ENCODE measurements at places on chromosomes 7 and 10.

DNA sequence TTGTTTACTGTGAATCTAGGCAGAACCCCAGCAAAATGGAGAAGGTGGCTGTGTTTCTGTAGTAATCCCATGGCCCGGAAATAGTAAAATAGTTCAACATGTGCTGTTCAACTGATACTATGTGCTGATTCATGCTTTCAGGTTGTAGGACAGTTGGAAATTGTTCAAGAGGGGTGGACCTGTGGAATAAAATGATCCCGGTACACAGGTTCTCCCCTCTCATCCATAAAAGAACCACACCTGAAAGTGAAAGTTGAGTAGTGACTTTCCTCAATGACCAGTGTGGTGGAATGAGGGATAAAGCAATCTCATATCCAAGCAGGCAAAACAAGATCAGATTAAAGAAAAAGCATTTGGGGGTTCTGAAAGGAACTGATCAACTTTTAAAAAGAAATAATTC lies 177.1 kb downstream of the POU6F2 start:
- no peak for DNase-seq

- no peak for DNase-seq
These were observed 99.1 kb downstream of the PLCE1 start for GRCh38 chr10:94092848-94093247.

DNA sequence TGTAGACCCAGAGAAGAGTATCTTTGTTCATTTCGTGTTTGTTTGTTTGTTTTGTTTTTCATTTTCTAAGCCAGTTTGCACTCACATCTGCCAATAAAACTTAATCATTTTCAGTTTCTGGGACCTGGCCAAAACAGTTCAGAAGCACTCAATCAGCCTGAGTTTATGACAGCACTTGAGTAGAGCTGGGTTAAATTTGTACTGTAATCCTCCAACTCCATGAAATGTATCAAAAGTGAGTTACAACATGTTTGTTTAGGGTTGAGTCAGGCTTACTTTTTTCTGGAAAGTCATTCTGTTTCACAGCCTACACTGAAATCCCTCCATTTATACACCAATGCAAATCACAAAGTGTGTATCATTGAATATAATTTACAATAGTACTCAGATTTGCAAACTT lies 91.9 kb downstream of the ZWINT start:
- no peak for DNase-seq

DNA sequence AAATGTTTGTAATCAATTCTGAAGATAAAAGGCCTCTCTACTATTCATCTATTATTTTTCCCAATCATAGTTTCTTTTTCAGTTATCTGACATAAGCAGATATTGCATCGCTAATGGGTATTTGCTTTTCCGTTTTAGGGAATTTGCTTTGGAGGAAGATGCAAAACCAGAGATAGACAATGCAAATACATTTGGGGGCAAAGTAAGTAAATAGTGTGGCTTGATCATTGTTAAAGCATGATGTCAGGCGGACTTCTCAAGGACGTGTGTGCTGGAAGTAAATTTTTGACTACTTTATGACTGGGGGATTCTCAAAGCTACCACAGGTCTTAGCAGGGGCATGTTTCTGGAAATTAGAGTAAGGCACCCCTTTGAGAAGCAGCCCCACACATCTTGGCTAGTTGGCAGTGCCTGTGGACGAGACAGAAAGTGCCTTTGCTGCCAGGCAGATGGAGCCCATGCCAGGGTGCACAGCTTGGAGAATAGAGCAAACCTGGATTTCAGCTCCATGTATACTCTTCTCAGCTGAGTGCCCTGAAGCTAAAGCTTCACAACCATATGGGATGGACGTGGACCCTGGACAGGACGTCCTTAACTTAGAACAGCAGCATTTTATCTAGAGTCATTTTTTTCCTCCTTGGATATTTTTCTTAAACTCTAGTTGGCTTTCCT lies 68.6 kb downstream of the SRI start:
- DNase-seq: no peak

- DNase-seq: no peak
These were observed 1.7 kb upstream of the CYP2E1 start for GRCh38 chr10:133525444-133525843.

- DNase-seq: no peak
These were observed 6.3 kb upstream of the LIPF start for GRCh38 chr10:88657901-88658300.

- DNase-seq: no peak
These were observed 37.8 kb downstream of the PFKP start for GRCh38 chr10:3105166-3105565.

DNA sequence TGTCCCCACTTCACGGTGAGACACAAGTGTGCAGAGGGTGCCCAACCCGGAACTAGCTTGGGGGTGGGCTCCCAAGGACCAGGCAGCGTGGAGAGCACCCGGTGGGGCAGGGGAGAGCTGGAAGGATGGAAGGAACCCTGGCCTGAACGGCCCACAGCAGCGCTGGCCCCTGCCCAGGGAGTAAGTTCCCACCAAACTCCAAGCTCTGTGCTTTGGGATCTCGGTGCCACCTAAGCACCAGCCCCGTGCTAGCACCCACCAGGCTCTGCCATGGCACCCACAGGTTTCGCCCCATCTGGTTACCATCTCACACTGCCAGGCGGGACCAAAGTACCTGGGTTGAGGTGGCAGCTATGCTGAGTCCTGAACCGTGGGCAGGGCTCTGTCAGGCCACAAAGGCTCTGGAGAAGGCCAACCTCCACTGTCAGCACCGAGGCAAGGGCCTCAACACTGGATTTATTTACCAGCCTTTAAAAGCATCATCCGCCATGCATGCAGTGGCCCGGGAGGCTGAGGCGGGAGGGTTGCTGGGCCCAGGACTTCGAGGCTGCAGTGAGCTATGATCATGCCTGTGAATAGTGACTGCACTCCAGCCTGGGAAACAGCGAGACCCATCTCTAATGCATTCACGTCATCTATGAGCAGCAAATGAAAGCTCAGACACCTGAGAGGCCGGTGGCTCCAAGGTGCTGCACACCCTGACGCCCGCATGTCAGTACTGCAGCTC lies 16.0 kb downstream of the GPER1 start:
- DNase-seq: no peak

GRCh38 chr7:129740574-129741410 lies 129.3 kb downstream of the NRF1 start:
- no peak for DNase-seq

DNA sequence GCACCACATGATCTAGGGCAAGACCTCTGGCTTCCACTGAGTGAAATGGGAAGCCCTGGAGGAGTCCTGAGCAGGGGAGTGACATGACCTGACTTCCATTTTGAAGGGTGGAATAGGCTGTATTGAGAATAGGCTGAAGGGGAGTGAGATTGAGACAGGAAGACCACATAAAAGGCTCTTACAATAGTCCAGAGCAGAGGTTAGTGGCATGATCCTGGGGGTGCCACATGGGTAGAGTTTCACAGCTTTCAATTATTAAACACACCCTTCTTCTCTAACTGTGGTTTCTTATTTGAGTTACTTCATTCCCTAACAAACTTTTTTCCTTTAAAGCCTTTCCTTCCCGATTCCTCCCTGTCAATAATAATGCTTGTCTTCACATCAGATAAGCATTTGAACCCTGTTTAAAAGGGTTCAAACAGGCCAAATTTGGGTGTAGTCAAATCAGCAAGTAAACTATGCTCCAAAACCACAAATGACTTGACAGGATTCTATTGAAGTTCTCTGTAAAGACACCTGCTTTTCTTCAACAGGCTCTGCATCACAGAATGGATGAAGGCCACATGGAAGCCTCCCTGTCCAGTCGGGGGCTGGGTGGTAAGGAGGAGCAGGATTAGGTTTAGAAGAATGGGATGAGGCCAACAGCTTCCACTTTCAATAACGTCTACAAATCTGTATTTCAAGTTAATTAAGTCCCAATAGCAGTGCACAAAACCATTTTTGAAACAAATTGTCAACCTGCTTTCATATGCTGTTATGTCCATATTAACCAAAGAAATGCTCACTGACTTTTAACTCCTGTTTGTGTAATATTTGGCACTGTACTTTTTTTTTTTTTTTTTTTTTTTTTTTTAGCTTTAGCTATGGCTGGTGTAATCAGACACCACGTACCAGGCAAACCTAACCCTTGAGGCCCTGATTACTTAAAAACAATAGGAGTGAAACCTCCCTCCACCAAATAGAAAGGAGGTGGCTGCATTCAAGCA lies 131.9 kb downstream of the NRCAM start:
- no peak for DNase-seq

DNA sequence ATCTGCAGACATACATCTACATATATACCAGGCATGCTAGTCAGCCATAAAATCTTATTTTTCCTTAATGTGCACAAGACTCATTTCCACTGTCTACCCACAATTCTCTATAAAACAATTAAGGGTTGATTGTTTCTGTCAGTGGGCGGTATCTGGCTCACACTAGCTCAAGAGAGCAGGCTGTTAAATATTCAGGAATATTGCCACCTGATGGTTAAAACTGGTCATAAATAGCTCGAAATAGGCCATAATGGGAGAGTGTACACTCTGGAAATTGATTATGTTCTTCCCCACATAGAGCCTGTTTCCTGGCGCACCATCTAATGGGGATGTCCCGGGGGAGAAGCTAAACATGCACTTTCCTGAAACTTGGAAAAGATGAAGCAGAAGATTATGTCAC lies 620.6 kb upstream of the ANKRD30A start:
- no peak for DNase-seq

GRCh38 chr7:151076863-151077704 lies 3.5 kb downstream of the FASTK start:
- no peak for DNase-seq

GRCh38 chr10:63710703-63711102 lies 189.5 kb downstream of the REEP3 start:
- no peak for DNase-seq

DNA sequence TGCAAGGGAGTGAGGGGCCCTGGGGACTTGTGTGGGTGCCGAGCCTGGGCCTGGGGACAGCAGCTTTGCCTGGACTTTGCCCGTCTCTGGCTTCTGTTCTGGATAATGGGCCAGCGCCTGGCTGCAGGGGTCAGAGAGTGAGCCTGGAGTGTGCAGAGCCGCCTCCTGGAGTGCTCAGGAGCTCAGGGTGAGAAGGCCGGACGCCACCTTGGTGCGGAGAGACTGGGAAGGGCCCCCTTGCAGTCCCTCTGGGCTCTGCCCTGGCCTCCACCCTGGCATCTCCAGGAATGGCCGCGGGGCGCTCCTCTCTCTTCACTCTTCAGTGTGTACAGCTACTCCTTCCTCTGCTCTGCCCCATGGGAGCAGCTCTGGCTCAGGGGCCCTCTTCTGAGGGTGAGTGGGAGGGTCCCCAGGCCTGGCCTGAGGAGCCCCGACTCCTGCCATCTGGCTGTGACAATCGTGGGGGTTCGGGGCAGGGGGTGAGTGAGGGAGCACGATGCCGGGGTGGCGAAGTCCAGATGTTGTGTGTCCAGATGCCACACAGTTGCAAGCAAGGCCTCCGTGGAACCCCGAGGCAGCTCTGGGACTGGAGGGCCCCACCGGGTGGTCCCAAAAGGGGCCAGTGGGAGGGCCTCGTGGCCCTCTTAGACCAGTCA lies 187.1 kb downstream of the DNAJB6 start:
- no peak for DNase-seq

- DNase-seq: no peak
These were observed 21.5 kb upstream of the OGDHL start for GRCh38 chr10:49783645-49784044.

DNA sequence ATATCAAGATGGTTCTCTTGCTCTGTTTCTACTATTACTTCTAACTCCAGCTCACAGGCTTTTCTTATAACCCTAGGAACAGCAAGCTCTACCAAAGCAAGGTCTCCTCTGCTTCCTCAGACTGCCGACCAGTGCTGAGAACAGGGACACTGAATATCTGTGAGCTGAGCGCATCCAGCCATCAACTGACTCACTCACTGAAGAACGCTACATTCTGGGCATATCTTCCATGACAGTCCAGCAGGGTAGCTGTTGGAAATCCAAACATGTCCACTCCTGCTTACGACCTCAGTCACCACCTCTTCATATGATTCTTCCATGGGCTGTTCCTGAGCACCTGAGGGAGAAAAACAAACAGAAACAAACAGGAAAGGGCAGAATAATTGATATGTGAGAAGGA lies 2.8 kb downstream of the ZNF32 start:
- no peak for DNase-seq

DNA sequence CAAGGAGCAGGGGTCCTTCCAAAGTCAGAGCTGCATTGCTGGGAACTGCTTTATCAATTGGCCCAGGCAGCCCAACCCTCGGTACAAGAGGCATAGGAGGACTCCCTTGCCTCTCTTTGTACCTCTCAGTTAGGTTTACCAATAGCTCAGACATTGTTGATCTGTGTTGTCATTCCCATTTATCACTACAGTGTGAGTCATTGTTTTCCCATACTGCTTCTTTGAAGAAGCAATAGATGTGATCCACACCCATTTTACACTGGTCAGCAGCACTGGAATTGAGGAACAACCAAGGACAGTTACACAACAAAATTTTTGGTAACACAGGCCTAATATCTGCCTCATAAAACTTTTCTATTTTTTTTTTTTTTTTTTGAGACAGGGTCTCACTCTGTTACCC lies 307.2 kb downstream of the SNX13 start:
- DNase-seq: no peak

GRCh38 chr10:8298896-8299570 lies 244.5 kb downstream of the GATA3 start:
- DNase-seq: no peak

DNA sequence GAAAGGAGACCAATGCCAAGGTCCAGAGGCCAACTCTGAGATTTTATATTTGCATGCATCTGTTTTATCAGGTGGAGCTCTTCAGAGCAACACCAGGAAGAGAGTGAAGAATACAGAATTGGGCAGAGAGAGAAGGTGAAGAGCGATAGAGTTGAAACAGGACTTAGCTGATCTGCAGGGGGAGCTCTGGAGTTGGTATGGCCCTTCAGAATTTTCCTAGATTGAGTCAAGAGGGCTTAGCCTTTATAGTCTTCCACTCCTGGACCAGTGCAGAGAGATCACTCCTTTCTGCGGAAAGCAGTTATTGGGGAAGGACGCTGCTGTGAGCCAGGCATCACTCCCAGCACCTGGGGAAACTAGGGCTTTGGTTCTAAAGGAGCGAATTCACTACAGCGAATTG lies 105.0 kb upstream of the DGKB start:
- no peak for DNase-seq

DNA sequence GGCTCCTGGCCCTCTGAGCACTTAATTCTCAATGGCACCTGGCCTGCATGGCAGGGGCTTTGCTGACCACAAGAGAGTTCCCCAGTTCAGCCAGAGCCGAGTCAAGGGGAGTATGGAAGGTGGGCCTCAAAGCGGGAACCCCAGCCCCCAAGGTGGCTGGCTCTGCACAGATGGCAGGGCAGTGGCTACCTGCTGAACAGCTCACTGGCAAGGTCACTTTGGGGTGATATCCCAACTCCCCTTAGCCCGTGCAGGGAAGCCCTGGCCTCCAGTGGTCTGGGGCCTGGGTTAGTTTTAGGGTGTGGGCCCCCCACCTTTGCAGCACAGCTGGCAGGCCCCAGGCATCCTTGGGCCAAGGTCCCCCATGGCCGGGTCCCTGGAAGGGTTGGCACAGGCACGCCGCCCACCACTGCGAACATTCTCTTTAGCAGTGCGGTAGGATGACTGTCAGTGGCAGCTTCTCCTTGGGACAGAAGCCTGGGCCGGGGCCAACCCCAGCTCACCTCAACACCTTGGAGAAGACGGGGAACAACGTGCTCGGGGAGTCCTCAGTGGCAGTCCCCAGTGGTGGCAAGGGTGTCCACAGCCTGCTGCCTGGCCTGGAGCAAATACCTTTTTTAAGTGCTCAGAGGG lies 36.8 kb downstream of the PPIF start:
- DNase-seq: no peak

- no peak for DNase-seq
These were observed 1.5 kb downstream of the ITGB8 start for GRCh38 chr7:20331910-20332813.

- no peak for DNase-seq
These were observed 7.2 kb downstream of the AKR1B1 start for GRCh38 chr7:134451656-134452055.

GRCh38 chr10:4267086-4267773 lies 482.2 kb upstream of the KLF6 start:
- no peak for DNase-seq

Measured in stimulated activated CD4-positive, alpha-beta T cell treated with anti-CD3 and anti-CD28 coated beads, Interleukin-2, amount 100 ng/mL, for 48 hours (primary cell).